NCI-H146 (cell line): ENCODE measurements at places on chromosomes 7 and 10.

DNA sequence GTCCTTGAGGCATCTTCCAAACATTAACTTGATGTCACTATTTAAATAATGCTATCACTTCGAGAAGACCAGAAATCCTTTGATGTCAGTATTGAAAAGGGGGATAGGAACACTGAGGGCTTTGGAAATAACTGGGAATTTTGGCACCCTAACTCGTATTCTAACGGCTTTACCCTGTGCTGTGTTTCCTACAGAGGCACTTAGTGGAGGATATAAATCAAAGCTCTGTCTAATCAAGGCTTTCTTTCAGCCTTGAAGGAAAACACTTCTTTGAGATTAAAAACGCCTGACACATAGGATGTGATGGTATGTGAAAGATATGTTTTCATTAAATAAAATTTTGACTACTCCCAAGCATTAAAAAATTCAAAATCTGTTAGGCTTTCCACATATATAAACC, 62.3 kb downstream of the CREB5 start:
- DNase-seq: no peak

DNA sequence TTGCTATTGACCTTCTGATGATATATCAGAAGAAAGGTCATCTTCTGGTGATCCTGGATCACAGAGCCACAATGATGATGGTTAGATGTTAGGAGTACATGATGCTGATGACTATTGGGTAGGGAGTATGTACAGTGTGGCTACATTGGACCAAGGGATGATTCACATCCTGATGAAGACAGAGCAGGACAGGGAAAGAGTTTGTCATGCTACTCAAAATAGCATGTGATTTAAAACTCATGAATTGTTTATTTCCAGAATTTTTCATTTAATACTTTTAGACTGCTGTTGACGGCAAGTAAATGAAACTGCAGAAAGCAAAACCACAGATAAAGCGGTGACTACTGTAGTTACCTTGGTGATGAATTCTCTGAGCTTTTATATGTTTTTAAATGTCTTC, 397.3 kb downstream of the PPP1R3A start:
- DNase-seq: no peak

DNA sequence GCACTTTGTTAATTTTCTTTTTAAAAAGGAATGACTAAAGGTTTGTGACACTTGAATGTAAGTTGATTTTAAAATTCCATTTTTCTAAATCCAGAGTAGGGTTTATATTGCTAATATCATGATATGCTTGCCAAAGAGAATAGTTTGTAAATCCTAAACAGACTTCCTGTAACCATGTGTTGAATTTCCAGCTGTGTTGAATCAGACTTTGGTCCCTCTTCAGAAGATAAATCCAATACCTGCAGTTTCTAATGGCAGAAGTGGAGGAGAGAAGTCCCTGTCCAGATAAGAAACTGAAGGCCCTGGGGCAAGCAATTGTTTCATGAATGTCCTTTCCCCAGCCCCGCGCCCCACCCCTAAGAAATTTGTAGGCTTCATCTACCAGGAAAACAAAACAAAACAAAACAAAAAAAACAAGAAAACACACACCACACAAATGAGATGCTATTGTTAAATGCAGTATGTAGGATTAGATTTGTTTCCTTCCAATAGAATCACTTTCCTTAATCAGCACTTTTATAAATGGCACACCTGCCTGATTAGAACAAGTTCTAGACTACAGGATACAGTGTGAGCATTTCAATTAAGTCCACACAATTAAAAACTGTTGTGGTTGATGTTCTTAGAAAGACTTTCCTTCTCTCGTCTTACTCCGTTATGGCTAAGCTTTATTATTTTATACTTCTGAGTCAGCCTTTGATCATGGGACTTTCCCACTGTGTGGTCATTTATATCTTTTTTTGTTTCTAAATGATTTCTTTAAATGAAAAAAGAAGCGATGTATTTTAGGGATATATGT, 122.8 kb downstream of the KAT6B start:
- no peak for DNase-seq

GRCh38 chr7:159093351-159093971, 51.2 kb downstream of the VIPR2 start:
- DNase-seq: no peak

DNA sequence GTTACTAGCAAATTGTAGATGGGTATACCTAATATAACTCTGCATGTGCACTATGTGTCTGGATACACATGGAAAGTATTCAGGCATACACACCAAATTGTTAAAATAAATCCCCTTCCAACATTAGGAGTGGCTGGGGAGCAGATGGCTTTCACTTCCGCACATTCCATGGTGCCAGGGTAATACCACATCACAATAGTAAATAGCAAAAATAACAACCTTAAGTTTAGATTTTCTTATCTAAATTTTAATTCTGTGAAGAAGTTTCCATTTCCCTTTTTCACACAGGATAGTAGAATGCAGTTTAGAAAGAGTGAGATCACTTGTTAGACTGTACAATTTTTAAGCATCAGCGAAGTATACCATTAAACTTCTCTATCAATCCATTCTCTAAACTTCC, 5.8 kb upstream of the ALOX5 start:
- no peak for DNase-seq

DNA sequence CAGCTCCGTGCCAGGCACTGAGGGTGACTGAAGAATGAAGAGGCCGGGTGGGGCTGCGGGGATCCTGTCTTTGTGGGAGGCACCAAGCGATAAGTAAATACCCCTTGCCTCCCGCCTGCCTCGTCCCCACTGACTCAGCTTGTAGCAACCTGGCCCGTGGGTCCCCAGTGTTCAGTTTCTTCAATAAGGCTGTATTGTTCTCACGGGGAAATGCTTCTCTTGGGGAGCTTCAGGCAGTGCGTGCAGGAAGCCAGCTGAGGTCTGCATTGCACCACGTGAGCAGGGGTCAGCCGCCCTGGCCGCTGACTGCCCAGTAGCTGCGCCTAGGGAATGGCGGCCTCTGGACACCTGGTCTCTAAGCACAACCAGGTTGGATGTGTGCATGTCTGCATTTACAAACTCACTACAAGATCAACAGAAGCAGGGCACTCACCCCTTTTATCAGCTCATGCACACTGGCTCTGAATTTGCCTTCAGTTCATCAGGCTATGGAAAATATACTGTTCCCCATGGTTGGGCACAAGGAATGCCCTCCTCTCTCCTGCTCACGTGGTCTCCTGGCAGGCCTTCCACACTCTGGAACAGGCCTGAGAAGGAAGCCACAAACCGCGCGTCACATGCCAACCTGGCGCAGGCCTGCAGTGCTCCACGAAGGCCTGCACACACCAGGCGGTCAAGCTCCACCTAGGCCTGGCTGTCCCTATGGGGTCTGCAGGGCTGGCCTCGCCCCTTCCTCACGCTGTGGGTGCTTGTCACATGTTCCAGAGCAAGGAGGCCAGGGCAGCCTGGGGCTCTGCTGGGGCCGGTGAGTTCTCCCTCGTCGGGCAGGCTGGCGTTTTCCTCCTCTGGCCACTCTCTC, 135.7 kb upstream of the RNF32 start:
- no peak for DNase-seq

- DNase-seq: no peak
Measured at GRCh38 chr10:110029450-110029849, 21.7 kb downstream of the ADD3 start.

DNA sequence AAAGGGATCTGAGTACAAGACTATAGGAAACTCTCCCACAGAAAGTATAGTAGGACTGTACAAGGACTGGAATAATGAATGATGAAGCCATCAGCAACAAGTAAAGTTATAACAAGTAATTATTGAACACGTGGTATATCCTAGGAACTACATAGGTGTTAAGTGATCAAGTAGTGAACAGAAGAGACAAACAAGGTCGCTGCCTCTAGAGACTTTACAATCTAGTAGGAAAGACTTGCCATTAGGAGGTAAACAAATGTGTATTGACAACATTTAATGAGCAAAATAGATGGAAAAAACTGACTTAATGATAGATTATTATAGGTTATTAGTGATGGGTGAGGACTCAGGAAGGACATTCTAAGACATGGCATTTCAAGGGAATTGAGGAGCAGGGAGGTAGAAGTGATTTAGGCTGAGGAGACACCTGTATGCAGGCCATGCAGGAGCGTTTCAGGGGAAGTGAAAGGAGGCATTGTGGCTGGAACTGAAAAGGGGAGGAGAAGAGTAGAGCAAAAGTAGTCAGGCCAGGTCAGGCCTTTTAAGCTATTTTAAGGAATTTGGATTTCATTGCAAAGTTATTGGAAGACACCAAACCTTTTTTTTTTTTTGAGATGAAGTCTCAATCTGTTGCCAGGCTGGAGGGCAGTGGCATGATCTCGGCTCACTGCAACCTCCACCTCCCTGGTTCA, 8.5 kb upstream of the GLCCI1 start:
- DNase-seq: no peak

DNA sequence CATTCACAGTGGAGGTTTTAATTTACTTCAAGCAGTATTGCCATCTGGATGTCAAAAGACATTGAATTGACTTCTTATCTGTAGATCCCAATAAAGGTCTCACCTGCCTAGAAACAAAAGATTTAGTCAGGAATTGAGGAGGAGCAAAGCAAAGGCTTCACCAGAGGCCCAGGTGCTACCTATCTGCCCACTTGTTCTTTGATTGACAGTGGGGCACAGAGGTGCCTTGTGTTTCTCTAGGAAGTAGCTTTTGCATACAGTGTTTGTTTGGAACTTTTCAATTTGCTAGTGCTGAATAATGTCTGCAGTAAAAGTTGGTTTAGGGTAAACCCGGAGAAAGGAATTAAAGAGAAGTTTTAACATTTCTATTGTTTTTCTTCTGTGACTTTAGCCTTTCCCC, 40.4 kb downstream of the AUTS2 start:
- DNase-seq: peak; percentile 80

- peak; percentile 81 for DNase-seq
Measured at GRCh38 chr10:88196291-88196690, 332.9 kb downstream of the PTEN start.

GRCh38 chr10:74320717-74321116, 169.7 kb downstream of the ADK start:
- no peak for DNase-seq

GRCh38 chr7:42744746-42745145, 167.1 kb downstream of the C7orf25 start:
- no peak for DNase-seq

DNA sequence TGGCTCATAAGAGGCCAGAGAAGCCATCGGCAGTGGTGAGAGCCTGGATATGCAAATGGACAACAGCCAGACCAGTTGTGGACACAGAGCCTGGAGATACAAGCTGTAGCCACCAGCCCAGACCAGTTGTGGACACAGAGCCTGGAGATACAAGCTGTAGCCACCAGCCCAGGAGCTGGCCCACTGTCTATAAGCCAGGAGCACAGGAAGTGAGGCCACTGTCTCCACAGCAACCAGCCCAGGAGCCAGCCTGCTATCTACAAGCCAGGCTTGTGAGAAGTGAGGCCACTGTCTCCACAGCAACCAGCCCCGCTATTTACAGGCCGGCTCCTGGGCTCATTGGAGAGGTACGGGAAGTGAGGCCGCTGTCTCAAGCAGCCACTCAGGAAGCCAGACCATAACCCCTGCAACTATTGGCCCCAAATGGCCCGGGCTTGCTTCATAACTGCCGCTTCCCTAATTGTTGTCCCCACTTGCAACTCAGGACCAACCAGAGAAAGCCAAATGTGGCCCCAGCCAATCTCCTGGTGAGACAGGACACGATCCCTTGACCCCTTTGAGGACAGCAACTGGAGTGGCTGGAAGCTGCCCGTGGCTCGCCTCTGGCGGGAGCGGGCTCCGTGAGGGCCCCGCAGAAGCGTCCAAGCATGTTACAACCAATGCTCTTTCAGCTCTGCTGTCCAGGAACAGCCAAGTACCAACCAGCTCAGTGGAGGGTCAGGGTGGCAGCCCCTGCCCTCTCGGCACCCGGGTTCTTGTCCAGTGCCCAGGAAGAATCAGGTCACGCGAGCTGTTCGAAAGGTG, 44.1 kb upstream of the CNPY1 start:
- DNase-seq: peak; percentile 7

DNA sequence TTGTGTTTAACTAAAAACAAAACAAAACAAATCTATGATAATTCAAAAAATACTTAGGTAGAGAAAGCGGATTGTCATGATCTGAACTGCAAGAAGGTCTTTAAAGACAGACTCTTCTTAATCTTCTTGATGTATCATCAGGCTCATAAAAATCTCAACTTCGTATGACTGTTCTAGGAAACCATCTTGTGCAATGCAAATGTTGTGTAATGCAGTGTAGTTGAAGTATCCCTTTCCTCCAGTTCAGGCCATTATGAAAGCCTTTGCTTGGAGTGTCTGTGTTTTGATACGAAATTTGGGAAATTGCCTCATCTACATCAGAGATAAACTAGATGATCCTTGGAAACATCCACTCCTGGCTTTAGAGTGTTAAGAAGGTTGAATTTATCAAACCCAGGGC, 30.9 kb downstream of the CDK1 start:
- no peak for DNase-seq

DNA sequence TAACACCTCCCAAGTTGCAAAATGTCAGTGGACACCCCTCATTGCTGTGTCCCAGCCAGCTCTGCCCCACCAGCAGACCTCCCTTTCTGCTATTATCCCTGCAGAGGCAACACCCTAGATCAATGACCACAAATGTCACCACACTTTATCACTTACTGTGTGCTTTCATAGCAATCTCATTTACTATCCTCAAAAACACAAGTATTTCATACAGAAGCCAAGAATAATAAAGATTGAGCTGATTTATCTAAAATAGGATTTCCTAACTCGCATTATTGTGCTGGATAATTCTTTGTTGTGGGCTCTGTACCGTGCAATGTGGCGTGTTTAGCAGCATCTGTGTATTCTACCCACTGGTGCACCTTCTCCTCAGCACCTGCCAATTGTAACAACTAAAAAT, 13.2 kb upstream of the ABCB5 start:
- DNase-seq: no peak

DNA sequence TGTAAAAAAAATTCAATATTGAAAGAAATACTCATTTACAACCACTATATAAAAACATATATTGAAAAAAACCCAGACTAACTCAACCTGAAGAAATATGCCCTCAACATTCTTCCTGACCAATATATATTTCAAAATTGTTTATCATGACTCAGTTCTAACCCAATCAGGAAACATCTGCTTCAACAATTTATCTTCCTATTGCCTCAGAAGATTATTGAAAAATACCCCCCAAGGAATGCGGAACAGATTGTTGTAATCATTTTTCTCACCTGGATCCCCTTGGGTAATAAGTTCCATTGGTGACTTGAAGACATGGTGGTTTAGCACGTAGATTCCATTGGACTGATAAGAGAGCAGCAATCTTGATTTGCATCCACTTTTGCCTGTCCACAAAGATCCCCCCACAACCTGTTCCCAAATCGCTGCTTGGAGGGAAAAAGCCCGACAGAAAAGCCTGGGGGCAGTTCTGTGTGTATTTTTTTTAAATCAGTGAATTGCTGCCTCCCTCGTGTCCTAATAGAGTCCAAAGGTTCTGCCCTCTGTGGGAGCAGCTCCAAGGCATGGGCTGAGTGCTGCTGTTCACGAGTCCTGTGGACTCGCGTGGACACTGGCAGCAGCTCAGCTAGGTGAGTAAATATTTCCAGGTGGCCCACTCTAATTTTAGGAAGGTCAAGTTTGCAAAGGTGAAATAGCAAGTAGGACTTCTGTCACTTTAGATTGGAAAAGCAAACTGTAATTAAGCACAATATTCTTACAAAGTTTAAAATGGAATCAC, 5.9 kb upstream of the INHBA start:
- no peak for DNase-seq
